NCI-H2081 treated with DMSO at 0.1 percent for 48 hours (cell line): ENCODE measurements at places on chromosomes 2 and 18.

GRCh38 chr2:190213441-190214335 is 105.9 kb downstream of the HIBCH start:
- no peak for DNase-seq

GRCh38 chr2:113979191-113980128 is 89.6 kb downstream of the ACTR3 start:
- no peak for DNase-seq

DNA sequence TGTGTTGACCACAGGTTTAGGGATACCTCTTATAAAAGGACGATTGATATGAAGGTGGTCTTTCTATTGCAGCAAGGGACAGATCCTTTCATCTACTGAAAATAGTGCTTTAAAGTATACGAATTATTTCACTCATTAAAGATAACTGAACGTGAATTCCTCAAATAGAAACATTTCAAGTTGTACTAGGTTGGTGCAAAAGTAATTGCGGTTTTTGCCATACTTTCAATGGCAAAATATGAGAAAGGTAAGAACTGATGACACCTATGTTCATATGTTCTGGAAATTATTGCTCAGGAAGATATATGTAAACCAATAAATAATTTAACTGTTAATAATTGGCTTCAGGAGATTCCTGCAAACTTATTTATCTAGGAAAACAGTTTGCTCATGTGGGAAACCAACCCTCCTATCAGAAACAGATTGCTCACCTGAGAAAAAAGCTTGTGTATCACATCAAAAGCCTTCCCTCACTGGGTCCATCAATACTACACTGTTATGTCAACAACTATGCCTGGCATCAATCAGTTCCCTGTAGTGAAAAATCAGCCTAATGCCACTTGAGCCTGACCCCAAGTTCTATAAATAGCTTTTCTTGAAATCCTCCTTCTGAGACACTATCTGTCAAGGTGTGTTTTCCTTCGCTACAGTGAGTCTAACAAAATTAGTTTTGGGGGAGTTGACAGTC is 81.5 kb upstream of the ACSL3 start:
- DNase-seq, result no peak

- no peak for DNase-seq
These were observed 552.4 kb upstream of the CDH2 start for GRCh38 chr18:28729321-28729720.

DNA sequence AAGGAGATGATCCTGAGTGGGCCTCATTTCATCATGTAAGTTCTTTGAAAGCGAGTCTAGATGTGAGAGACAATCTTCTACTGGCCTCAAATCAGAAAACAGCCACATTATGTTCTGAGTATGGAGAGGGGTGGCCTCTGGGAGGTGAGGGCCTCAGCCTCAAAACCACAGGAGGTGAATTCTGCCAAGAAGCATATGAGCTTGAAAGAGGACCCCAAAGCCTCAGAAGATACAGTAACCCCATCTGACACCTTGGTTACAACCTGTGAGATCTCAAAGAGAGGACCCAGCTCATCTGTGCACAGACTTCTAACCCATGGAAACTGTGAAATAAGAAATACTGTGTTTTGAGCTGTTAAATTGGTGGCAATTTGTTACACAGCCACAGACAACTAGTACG is 200.1 kb downstream of the ARHGAP15 start:
- DNase-seq, result no peak

GRCh38 chr2:240060977-240061591 is 7.8 kb upstream of the OR6B3 start:
- DNase-seq, result no peak

GRCh38 chr18:67525328-67526099 is 9.0 kb upstream of the DSEL start:
- no peak for DNase-seq

GRCh38 chr2:141041281-141041680 is 1089.5 kb downstream of the LRP1B start:
- DNase-seq, result no peak

DNA sequence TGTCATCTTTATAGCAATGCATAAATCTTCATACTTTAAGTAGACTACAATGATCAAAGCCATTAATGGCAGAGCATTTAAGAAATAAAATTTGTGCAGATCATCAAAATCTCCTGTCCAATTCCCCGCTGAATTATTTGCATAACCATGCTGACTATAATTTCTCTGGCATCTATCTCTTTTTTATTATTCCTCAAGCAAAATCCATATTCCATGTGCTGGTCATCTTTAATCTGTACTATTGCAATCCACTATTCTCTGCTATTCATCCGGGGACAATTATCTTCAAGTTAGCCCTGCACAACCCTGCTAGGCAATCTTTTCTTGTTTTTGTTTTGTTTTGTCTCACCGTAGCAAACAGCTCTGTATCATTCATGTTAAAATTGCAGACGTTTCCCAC is 1469.6 kb upstream of the NXPH2 start:
- DNase-seq, result no peak

GRCh38 chr2:98472132-98472650 is 27.5 kb downstream of the INPP4A start:
- DNase-seq, result no peak

DNA sequence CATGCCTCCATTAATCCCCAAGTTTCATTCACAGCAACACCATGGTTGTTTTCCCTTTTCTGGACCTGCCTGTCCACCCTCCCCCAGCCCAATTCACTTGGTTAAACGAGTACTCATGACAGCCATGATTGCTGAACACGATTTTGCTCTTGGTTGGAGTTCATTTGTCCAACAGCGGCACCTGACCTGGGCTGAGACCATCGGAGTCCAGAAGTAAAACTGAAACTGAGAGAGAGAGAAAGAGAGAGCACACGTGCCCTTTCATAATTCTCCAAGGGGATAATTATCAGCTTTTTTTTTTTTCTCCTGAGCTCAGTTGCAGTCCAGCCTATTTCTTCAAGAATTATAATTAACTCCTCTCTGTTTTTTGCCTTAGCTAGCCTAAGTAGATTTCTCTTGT is 13.7 kb upstream of the KIF5C start:
- DNase-seq, result no peak

- DNase-seq, result no peak
These were observed 398.7 kb downstream of the DSEL start for GRCh38 chr18:67117804-67118203.

- no peak for DNase-seq
These were observed 29.4 kb upstream of the FRZB start for GRCh38 chr2:182895798-182896197.

GRCh38 chr18:23805898-23806297 is 116.6 kb downstream of the LAMA3 start:
- DNase-seq, result no peak
